ENCODE measurements at places on chromosomes 12 and 14.

GRCh38 chr12:69047990-69048389, 115.0 kb upstream of the CPM start:
- no peak for DNase-seq

DNA sequence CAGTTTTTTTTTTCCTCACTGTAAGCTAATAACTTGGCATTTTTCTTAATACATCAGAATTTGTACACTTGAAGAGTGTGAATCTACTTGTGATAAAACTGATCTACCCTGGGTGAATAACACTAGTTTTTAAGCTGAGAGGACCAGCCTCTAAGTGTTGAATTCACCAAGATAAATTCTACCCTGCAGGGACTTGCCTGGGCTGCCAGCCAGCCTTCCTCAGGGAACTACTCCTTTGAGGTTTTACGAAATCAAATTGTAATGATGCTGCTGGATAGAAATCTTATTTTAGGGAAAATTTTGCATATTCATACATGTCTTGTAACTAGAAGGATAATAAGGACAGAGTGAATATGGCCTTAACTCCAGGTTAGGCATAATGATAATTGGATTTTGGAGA, 1.9 kb downstream of the MED21 start:
- no peak for DNase-seq

- DNase-seq = peak; percentile 80
Observed at GRCh38 chr12:93377252-93378195, at the start of gene NUDT4. NUDT4 (plus strand) TSS chr12:93377925; CDS start chr12:93378323, 398 bp downstream.

DNA sequence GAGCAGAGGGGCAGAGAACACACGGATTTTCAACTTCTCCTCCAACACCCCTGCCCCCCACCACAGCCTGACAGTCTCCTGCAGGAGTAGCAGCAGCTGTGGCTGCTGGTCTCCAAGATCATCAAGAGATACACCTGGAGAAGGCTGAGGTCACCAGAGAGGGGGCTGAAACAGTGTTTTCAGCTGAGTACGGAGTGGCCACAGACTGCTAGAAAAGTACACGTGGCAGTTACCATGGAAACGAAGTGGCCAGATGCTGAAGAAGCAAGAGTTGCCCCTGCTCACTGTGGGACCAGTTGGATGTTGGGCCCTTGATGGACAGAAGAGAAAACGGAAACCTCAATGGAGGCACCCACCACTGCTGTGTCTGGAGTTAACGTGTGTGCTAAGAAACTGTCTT, 4.9 kb upstream of the DIABLO start:
- DNase-seq = no peak

DNA sequence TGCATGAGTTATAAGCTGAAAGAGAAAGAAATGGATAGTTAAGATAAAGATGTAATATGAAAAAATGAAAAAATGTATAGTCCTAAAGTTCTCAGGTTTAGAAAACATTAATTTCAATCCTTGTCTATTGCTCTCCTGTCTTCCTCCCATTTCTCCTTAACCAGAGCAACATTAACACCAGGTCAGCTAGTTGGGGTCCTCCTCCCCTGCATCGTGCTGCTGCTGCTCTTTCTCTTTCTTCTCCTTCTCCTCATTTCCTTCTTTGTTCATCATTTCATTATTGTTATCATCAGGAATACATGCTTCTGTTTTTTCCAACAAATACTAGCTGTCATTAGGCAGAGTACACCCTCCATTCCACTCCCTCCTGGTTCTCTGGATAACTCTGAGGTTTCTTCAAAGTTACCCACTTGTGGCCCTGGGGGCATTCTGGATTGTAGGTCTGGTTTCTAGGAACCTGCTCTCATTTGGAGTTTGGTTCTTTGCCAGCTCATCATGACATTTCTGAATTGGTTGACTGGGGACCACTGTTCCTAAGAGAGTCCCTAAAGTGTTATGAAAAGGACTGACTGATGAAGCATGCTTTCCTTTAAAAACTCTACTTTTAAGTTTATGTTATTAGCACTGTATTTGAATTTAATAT, 17.0 kb downstream of the ACSS3 start:
- no peak for DNase-seq

DNA sequence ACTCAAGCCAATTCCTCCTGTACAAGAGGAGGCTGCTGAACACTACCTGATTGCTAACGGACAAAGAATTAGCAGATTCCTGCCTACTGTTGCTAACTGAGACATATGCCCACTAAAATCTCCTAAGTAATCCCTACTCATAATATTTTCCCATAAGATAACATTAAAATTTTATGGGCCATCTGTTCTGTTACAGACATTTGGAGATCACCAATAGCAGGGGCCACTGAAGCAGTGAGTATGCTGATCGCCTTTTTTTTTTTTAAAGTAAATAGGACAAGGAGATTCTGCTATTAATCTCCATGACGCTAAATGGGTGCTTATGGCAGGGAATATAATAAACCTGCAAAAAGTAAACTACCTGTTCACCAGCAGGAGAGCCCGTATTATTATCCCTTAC, 292.9 kb downstream of the MED13L start:
- no peak for DNase-seq

GRCh38 chr12:5123921-5124320, 80.2 kb downstream of the KCNA5 start:
- peak; percentile 41 for DNase-seq

Data from astrocyte of the cerebellum (primary cell).